ENCODE measurements at places on chromosomes 4 and X.
A peak's percentile ranks its signal among the peaks of the same experiment; 100 is the strongest.

GRCh38 chr4:187393531-187394344 lies 601.8 kb upstream of the ZFP42 start:
- DNase-seq: no peak

- no peak for DNase-seq
These were observed 66.7 kb upstream of the FRAS1 start for GRCh38 chr4:77990456-77990855.

- DNase-seq: no peak
These were observed 3.9 kb downstream of the ZFP42 start for GRCh38 chr4:187999406-187999932.

GRCh38 chr4:186414390-186414789 lies 141.0 kb downstream of the MTNR1A start:
- DNase-seq: no peak

GRCh38 chr4:41120297-41121217 lies 93.8 kb downstream of the APBB2 start:
- no peak for DNase-seq

DNA sequence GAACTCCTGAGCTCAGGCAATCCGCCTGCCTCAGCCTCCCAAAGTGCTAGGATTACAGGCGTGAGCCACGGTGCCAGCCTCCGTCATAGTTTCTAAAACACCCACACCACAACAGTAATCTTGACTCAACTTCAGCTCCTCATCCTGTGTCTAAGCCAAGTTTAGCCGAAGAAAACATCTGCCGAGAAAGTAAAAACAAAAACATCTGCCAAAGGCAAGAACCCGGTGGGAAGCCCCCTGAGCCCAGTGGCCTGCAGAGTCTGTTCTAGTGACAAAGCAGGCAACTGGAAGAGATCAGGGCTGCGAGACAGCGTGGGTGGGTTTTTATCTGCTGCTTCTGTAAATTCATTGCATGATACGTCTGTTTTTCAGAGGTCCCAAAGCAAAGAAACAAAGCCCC lies 26.6 kb upstream of the CD99 start:
- no peak for DNase-seq

DNA sequence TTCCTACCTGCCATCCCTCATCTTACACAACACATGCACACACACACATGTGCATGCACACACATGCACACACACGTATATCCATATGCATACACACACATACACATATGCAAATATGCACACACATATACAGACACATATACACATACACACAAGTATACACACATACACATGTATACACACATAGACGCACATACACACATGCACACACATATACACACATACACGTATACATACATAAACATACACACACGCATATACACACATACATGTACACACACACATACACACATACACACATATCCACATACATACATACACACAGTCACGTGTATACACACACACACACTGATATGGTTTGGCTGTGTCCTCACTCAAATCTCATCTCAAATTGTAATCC lies 37.0 kb upstream of the AFAP1 start:
- DNase-seq: no peak

- DNase-seq: no peak
These were observed 246.7 kb upstream of the ARSJ start for GRCh38 chr4:114226179-114226578.

DNA sequence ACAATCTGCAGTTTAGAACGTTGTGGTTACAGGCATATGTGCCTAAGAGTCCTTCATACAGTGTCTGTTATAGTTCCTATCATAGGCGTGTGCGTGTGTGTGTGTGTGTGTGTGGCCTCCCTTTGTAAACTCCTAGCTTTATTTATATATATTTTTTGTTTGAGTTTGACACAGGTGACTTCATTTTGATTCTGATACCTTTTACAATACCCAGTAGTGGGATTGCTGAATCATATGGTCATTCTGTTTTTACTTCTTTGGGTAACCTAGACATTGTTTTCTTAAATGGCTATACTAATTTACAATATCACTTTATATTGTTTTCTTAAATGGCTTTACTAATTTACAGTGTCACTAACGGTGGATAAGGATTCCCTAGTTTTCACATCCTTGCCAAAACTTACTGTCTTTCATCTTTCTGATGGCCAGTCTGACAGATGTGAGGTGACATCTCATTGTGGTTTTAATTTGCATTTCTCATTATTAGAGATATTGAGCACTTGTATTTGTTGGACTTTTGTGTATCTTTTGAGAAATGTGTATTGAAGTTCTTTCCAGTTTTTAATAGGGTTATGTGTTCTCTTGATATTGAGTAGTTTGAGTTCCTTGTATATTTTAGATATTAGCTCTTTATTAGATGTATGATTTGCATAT lies 211.1 kb upstream of the NUDT6 start:
- DNase-seq: no peak

DNA sequence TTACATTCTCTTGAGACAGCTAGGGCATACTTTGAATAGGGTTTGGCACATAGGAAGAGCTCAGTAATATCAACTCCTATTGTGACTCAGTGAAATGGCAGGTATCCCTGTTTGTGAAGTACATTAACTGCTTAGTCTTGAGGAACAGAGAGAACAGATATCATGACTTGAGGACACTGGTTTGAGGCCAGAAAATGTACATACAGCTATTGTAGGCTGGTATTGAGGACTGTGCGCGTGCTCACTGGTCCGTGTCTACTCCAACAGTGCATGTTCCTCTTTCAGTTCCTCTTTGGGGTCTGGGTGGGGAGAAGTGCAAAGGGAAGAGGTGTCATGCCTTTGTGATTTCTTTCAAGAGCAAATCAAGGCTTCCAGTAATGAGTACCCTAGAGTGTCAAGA lies 34.6 kb upstream of the TBC1D9 start:
- no peak for DNase-seq

- DNase-seq: no peak
These were observed 16.9 kb upstream of the LOC101059915 start for GRCh38 chrX:71650333-71650969.

GRCh38 chr4:15078682-15079642 lies 76.7 kb downstream of the CPEB2 start:
- DNase-seq: no peak

- no peak for DNase-seq
These were observed 1381.5 kb upstream of the AGA start for GRCh38 chr4:178823673-178824295.

- no peak for DNase-seq
These were observed 96.4 kb upstream of the MED14 start for GRCh38 chrX:40831750-40832149.

DNA sequence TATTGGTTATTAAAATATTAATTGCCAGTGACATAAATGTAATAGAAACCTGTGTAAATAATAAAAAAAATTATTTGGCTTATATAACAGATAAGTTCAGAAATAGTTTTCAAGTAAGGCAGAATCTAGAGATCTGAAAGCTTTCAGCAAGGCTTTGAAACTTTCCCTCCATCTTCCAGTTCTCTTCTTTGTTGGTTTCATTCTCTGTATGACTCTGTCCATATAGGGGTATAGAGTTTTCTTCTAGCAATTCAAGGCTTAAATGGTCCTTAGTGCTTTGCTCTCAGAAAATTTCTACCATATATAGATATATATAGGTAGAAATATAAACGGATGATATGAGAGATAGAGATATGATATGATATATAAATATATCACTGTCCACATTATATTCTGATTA lies 160.5 kb upstream of the GABRA2 start:
- no peak for DNase-seq

DNA sequence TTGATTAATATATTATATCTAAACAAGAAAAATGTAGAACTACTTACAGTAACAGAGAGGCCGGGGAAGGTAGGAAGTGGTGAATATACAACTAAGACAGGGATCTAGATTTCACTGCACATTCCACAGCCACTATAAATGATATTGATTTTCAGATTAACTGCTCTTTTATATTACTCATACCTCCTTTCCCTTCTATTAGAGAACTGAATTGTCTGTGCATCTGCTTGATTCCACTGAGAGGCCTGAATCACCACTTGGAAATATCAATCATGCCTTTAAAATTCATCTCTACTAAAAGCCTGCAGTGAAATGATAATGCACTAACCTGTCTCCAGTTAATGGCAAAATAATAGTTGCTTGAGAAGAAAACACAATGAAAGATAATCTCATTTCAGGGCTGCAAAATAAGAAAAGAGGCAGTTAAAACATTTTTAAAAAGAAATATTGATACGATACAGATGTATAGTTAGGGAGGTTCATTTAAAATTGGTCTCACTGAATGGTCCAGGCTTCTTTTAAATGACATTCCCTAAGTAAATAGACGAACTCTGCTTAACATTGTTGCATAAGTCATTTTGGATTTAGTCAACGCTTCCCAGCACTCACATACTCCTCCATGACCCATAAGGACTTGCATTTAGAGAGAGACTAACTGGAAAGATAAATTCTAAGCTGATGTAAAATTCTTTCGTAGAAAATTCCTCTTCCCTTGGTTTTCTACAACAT lies 3.8 kb downstream of the ANTXR2 start:
- no peak for DNase-seq

DNA sequence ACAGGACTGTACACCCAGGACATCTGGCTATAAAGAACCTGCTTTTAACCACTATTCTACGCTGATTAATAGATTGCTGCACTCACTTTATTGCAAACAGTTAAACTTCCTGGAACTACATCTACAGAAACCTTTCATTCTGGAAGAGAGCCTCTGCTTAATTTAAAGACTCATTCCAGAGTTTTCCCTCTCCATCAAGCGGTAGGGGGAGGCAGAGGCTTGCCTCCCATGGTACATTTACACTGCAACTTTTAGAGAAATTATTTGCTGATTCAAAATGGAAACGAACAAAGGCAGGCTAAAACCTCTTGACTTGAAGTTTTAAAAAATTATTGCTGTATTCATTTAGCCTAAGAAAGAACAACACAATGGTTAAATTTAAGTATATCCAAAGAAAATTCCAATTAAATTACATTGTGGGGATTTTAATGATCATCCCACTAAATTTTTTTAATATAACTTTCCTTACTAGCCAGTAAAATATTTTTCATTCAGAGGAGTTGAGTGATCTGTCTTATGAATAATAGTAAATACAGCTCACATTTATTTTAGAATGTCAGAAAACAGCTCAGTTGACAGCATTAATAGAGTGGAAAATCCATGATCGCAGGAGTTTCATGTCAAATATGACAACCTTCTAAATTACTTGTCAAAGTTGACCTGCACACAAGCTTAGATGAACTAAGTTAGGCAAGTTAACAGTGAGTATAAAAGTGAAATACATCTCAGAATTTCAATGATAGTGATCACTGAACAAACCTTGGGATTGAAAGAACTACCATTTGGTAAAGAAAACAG lies 46.3 kb upstream of the PCDH10 start:
- DNase-seq: no peak

- DNase-seq: no peak
These were observed 238.4 kb downstream of the SNCA start for GRCh38 chr4:89598602-89599001.

DNA sequence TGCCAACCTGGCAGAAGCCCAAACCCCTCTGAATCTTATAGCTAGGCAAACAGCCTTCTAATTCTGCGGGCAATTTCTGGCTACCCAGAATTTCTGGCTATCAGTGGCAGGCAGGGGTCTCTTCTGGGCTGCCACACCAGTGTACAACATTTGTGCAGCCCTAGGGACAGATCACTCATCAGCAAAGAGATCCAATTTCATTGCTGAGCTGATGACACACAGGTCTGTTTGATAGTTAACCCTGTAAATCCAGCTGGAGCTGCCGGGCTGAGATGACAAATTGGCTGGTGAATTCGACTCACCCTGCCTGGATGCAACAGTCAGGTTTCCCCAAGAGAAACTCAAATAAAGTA lies 2.4 kb downstream of the MID1 start:
- no peak for DNase-seq

DNA sequence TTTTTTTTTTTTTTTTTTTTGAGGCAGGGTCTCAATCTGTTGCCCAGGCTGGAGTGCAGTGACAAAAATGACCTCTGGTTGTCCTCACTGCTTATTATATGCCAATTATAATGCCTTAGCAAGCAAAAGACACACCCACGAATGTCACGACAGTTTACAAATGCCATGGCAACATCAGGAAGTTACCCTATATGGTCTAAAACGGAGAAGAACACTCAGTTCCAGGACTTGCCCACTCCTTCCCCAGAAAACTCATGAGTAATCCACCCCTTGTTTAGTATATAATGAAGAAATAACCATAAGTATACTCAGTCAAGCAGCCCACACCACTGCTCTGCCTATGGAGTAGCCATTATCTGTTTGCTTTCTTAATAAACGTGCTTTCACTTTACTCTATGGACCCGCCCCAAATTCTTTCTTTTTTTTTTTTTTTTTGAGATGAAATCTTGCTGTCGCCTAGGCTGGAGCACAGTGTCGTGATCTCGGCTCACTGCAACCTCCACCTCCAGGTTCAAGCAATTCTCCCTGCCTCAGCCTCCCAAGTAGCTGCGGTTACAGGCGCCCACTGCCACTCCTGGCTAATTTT lies 106.2 kb downstream of the SMIM20 start:
- DNase-seq: peak; percentile 6

DNA sequence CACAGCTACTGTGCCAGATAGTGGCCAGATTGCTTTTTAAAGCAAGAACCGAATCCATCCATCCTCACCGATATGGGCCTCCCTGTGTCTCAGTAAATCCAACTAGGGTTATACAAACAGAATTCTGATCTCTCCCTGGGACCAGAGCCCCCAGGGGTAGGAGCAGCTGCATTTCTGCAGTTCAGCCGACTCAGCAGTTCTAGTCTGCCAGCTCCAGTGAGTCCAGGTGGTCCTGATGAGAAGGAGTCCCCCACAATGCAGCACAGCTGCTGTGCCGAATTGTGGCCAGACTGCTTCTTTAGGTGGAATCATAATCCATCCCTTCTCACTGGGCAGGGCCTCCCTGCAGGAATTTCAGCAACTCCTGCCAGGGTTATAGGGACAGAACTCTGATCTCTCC lies 532.9 kb downstream of the ACTRT1 start:
- no peak for DNase-seq

DNA sequence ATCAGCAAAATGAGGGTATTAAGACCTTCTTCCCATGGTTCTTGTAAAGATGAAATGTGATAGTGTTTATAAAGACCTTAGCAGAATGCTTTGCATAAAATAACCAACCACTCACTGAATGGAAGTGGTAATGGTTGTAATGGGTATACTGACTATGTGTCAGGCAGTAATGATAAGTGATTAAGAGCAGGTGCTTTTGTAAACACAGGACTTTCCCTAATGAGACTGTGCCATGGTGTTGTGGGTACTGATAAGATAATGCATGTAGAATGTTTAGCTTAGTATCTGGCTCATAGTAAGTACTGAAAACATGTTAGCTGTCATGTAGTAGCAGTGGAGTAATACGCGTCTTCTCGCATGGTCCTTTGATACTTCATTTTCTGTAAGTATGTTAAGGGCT lies 6.9 kb downstream of the LSM6 start:
- DNase-seq: no peak

- DNase-seq: no peak
These were observed 91.3 kb downstream of the PPP1R2C start for GRCh38 chrX:42686706-42687105.
